ENCODE measurements at places on chromosomes 13 and 19.

GRCh38 chr19:52007806-52008557 lies at the start of gene ZNF615:
Gene ZNF615 (minus strand): TSS chr19:52008211. CDS start chr19:52003711, 4,500 bp downstream.
- DNase-seq, result peak; percentile 77

GRCh38 chr19:32570081-32570785 lies 10.8 kb upstream of the PDCD5 start:
- peak; percentile 49 for DNase-seq

- no peak for DNase-seq
Observed at GRCh38 chr19:44717603-44718002, 18.7 kb downstream of the CEACAM16 start.

DNA sequence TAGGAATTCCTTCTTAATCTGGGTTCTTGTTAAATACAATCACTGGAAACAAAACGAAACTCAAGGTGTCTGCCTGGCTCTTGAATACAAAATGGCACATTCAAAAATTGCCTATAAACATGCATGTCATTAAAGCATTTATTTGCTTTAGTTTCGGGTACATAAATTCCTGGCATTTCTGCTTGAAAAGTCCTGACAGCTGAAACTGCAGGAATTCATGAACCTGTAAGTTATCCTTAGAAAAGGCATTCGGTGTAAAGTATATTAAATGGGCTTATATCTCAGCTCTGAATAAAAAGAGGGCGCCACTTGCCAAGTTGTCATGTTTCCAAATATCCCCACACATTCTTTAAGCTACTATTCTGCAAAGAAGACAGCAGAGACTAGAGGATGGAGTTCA lies 32.9 kb downstream of the RXFP2 start:
- DNase-seq, result no peak

- no peak for DNase-seq
Observed at GRCh38 chr19:29532956-29533355, 7.2 kb downstream of the VSTM2B start.

DNA sequence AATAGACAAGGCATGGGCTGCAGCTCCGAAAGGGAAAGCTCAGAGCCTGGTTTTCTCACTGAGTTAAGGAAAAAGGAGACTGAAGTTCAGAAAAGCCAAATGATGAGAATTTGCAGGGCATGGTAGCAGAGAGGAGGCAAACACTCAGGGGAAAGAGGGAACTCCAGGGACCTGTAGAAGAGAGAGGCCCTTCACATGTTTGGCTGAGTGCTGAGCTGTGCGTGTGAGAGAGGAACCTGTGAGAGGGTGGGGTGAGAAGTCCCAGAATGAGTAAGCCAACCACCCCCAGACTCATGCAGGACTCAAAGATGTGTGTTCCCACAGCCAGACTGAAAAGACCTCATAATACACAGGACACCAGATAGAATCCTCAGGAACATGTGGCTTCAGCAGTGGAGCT lies 2.8 kb upstream of the CRYL1 start:
- no peak for DNase-seq

DNA sequence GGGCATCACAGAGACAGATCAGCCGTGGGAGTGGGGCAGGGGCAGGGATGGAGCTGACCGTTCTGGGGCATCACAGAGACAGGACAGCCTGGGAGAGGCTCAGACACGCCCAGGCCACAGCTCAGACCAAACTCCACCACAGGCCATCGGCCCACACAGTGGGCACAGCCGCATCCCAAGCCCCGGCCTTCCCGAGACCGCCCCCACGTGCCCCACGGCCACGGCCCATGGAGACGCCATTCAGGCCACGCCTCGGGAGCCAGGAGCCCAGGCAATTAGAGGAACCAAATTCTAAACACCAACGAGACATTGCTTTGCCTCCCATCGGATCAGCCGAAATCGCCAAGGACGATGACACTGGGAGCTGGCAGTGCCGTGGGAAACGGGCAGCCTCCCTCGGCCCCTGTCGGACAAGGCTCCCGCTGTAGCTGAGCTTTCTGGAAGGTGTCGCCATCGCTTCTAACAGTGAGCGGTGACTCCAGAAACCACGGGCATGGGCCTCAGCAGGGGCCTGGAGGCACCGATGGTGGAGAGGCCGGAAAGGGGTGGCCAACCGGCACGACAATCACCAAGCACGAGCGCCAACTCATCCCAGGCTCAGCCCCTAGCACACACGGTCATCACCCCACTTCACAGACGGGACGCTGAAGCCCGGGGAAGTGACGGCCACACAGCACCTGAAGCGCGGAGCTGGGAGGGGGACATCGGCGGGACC lies 2.4 kb downstream of the PIP5K1C start:
- DNase-seq, result no peak

DNA sequence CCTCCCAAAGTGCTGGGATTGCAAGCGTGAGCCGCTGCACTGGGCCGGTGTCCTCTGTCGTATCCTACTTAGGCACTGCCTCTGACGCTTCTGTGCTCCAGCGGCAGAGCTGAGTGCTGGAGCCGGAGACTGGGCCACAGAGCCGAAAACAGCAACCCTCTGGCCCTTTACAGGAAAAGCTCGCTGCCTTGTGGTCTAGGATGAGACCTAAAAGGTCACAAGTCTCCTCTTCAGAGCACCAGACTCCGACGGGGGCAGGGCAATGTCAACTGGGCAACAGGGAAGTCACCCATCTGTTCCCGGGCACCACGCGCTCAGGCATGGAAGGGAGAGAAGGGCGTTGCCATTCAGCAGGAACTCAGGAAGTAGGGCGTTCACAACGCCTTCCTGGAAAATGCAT lies 91.7 kb downstream of the GADD45B start:
- no peak for DNase-seq

- DNase-seq, result no peak
Observed at GRCh38 chr19:18481505-18482222, 40.2 kb downstream of the ELL start.

- DNase-seq, result no peak
Observed at GRCh38 chr19:38844093-38844686, 5.6 kb downstream of the HNRNPL start.

- DNase-seq, result no peak
Observed at GRCh38 chr19:1125601-1126467, 22.0 kb downstream of the GPX4 start.
